ENCODE measurements at places on chromosomes 12 and 14.
A peak's percentile ranks its signal among the peaks of the same experiment; 100 is the strongest.

- no peak for DNase-seq
Observed at GRCh38 chr14:50045837-50046236, 70.5 kb downstream of the VCPKMT start.

DNA sequence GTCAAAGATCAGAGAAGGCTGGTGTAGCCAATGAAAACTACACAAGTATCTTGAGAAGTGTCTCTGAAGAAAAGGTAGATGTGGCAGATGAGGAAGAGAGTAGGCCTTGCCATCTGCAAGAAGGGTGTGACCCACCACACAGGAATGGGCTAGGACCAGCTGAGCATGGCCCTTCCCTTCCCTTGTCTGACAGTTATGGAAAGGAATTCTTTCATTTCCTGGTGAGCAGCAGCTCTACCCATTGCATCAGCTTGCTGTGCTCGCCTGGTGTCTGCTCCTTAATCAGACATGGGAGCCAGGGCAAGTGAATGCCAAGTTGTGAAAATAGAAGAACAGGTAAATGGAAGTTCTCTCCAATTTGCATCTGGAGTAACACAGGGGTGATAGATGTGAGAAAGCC lies 145.2 kb upstream of the KRR1 start:
- DNase-seq: no peak

- no peak for DNase-seq
Observed at GRCh38 chr14:77489041-77489440, 9.6 kb downstream of the ISM2 start.

GRCh38 chr14:27528328-27528727 lies 930.5 kb upstream of the NOVA1 start:
- DNase-seq: peak; percentile 30

DNA sequence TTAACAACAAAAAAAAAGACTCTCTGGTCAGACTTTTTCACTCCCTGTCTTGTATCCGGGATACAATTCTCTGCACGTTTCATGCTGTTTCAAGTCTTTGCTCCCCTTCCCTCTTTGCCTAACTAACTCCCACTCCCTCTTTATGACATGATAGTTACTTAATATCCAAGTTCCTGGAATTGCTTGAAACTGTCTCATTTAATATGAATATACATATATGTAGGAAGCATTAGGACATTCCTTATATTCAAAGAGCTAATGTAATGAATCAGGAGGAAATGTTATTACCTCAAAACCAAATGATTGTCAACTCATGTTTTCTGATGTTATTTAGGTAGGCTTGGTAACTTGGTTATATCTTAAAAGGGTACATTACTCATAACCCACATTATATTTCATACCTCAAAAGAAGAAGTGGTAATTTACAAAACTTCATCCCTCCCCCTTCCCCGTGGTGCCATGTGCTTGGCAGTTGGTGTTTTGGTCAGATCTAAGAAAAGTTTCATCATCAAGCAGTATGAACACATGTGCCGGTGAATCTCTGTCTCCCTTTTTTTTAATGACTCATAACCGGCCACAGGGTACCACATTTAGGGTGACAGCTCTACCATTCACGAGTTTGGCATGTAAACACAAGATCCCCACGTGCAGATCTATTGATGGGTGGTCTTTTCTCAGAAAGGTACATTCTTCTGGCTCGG lies 56.5 kb downstream of the HCAR2 start:
- DNase-seq: no peak

DNA sequence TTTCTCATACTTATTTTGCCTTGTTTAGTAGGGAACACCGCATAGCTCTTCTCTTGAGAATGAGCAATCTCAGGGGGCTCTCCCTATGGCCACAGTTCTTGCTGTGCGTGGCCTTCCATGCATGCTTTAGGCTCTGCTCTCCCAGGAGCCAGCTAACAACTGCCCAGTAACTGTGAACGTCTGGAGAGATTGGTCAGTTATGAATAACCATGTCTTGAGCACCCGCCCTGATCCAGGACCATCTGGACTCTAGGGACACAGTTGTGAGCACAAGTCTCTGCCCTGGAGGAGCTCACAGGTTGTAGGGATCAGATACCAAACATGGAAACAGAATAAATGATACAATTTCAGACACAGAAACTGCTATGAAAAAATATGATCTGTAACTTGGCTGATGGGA lies 12.1 kb downstream of the PSMC1 start:
- DNase-seq: no peak

- DNase-seq: no peak
Observed at GRCh38 chr14:73265721-73266046, 28.4 kb downstream of the PAPLN start.

DNA sequence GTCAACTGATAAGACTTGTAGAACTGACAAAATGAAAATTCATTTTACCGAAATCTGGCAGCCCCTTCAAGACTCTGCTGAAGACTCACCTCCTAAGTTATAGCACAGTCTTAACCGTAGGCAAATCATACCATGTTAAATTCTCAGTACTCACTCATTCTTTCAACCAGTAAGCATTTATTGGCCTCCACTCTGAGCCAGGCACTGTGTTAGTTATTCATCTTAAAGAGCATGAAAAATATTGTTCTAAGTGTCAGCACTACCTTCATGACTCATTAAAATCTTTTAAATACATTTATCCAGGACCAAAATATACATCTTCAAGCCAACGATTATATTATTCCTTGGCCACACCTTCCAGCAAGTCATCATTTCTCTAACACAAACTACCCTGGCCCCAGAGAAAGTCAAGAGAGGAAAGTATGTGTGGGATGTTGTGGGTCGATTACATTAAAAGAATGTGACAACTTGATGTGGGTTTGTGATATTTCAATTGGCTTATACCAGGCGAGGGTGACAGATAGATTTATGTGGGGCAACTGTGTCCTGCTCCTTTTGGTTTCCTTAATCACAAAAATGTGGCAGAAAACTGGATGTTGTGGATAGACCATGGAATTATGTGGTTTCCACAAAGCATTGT lies 55.0 kb downstream of the TMEM30B start:
- DNase-seq: no peak

- DNase-seq: no peak
Observed at GRCh38 chr12:71702590-71702989, 16.7 kb downstream of the TMEM19 start.

GRCh38 chr14:76836029-76836630 lies 9.9 kb downstream of the LRRC74A start:
- no peak for DNase-seq

- DNase-seq: peak; percentile 54
Observed at GRCh38 chr12:54417712-54418440, 1.2 kb downstream of the ITGA5 start.

- DNase-seq: no peak
Observed at GRCh38 chr12:88529531-88530488, 50.5 kb downstream of the KITLG start.

DNA sequence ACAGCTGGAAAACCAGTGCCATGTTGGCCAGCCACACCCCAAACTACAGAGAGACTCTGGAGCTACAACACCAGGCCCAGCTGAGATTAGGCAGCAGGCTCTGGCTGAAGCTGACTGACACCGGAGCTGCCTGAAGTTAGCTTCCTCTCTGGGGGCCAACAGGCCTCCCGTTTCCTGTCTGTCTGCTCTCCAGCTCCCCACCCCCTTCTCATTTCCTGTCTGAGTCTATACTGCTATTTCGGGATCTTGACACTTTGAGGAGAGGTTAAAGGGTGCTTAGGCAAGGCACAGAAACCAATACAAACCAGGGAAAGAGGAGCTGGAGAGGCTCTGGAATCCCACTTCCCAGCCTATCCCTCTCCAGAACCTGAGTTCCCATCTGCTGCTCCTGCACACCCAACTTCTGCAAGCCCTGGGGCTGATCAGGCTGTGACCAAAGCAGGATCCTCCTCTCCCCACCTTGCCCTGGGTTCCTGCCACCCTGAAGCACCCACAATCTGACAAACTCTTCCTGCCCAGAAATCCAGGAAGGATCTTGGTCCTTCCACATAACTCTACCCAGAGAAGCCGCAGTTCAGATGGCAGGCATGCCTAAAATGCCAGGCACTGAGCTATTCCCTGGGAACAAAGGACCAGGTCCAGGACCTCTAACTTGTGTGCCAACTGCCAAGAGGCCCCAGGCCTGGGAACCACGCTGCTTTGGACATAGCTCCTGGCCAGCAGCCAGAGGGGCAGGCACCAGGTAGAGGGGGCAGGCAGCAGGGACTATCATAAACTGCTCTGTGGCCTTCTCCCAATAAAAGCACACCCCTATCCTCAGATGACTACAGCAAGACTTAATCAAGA lies 39.9 kb downstream of the PRPF40B start:
- DNase-seq: no peak

DNA sequence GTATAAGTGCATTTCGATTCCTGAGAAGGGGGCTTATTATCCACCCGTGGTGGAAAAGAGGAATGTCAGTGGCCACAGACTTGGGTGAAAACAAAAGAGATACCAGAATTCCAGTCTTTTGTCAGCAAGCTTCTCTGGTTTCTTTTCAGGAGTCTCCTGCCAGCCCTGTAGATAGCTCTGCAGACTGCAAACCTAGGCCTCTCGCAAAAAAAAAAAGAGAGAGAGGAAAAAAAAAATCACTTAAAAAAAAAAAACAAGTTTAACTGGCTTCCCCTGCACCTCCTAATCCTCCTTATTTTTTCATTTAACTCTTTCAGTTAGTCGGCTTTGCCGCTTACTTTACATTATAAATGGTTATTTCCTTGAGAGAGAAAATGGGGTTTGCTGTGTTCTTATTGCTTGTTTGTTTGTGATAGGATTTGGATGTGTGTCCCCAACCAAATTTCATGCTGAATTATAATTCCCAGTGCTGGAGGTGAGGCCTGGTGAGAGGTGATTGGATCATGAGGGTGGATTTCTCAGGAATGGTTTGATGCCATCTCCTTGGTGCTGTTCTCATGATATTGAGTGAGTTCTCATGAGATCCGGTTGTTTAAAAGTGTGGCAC lies 170.0 kb downstream of the BCL11B start:
- no peak for DNase-seq

GRCh38 chr14:87643005-87643404 lies 350.0 kb downstream of the GALC start:
- no peak for DNase-seq

GRCh38 chr12:14950982-14951746 lies 10.2 kb downstream of the ARHGDIB start:
- DNase-seq: no peak

GRCh38 chr12:74985986-74986319 lies 223.7 kb downstream of the KCNC2 start:
- DNase-seq: no peak

DNA sequence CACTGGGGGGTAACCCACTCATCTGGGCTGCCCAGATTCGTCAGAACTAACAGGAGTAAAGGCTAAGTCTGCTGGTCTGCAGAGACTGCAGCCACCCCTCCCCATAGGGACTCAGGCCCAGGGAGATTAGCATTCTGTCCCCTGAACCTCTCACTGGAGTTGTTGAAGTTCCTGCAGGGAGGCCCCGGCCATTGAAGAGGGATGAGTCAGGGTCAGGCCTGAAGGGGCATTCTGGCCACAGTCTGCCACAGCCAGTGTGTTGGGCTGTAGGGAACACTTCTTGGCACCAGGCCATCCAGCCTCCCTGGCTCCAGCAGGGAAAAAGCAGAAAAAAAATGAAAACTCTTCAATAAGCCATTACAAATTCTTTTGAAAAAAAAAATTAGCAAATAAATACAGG lies 35.3 kb downstream of the KLRK1 start:
- no peak for DNase-seq

GRCh38 chr12:95241761-95242506 lies 24.3 kb downstream of the VEZT start:
- DNase-seq: no peak

DNA sequence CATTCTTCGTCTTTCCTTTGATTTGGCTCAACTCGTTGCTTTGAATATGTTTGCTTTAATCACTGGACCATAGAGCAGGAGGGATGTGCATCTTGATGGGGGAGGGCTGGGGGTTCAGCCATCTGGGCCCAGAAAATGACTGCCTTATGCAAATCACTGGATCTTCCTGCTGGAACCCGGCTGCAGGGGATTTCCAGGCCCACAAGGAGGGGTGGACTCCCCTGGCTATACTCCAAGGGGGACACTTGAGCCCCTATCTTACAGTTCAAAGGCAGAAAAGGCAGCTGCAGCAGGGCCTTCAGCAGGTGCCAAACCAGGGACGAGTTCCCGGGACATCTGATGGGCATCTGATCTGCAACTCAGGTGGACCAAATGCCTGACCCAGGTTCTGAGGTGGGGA lies 122.5 kb downstream of the DICER1 start:
- DNase-seq: no peak

DNA sequence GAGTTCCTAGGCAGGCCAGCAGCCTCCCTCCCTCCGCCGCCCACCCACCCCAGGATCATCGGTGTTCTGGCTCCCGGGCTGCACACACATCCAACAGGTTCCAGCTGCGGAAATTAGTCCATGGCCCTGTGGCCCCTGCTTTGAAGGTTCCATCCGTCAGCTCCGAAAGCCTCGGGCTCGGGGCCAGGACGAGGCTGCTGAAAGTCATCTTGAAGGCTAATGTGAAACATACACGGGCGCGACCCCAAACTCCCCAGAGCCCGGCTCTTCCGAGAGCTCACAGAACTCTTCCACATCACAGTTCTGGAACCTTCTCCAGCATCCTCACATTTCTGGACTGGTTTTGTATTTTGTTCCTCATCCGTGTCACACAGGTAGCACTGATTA lies 19.8 kb downstream of the KDM2B start:
- DNase-seq: no peak

DNA sequence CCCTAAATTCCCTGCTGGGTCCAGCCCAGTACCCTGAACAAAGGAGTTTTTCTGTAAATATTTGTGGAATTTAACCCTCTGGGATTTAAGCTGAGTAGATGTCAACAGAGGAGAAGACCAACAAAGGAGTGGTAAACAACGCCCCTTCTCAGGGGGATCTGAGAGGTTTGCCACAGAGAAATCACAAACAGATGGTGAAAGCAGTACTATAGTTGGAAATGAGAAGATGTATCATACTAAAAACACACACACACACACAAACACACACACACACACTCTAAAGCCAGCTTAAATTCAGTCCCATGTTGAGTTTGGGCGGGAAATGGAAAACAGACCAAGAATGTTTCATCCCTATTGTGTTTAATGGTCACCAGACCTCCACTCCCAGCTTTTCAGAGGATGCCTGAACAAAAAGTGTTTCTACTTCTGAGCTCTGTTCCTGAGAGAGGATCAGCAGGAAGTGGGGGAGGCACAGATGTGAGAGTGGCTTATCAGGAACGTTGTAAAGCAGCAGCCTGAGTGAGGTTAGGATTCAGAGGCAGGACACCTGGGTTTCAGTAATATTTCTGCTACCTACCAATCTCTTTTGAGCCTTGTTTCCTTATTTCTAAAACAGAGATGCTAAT lies 3.2 kb downstream of the BIN2 start:
- DNase-seq: peak; percentile 59

- DNase-seq: no peak
Observed at GRCh38 chr12:67601126-67601525, 47.4 kb upstream of the DYRK2 start.

DNA sequence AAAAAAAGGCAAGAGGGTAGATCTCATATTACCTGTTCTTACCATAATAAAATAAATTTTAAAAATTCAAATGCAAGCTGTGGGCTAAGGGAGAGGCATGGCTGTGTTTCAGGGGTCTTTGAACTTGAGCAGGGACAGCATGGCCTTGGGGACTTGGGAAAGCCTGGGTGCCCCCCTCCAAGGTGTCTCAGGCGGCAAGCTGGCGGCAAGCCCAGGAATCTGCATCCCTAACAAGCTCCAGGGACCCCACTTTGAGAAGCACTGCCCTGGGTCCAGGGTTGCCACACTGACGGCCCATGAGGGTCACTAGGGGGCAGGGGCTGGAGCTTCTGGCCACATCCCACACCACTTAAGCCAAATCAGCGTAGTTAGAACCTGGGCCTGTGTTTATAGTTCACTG lies 193.8 kb downstream of the SLC15A4 start:
- no peak for DNase-seq

- no peak for DNase-seq
Observed at GRCh38 chr14:74239848-74240793, 872 bp downstream of the VSX2 start.
